ENCODE measurements at places on chromosomes 16 and 17.

GRCh38 chr17:81976332-81977210 is 858 bp upstream of the ASPSCR1 start:
- no peak for DNase-seq

GRCh38 chr16:78984887-78985464 is 615.6 kb downstream of the MAF start:
- DNase-seq: no peak

DNA sequence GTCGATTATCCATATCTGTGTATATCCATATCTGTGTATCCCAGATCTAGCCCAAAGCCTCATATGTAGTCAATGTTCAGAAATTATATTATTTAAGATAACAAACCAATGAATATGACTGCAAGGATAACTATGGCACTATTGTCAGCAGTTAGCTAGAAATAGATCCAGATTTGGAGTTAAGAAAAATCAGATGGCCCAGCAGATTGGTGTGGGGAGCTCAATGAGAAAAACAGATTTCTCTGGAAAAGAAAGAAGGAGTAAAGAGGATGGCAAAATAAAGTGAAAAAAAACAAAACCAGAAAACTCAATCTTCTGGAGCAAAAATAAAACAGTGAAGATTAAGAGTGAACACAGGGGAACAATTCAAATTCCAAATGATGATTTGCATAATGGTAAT is 10.6 kb upstream of the CDH8 start:
- DNase-seq: no peak

- no peak for DNase-seq
Observed at GRCh38 chr16:5551909-5552308, 454.3 kb upstream of the EEF2KMT start.

GRCh38 chr17:32596628-32597027 is 109.8 kb downstream of the CDK5R1 start:
- DNase-seq: no peak

- DNase-seq: no peak
Observed at GRCh38 chr17:65041518-65041917, 15.0 kb downstream of the GNA13 start.

DNA sequence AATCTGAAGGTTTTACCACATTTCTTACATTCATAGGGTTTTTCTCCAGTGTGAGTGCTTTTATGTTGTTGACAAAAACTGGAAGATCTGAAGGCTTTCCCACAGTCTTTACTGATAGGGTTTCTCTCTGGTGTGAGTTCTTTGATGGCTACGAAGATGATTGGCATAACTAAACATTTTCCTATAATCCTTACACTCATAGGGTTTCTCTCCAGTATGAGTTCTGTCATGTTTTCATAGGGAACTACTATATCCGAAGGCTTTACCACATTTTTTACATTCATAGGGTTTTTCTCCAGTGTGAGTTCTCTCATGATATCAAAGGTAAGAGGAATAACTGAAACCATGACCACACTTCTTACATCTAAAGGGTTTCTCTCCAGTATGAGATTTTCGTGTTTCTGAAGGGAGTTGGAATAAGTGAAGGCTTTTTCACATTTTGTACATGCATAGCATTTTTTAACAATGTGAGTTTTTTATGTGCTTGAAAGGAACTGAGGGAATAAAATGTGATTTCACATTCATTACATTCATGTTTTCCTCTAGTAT is 1987.7 kb downstream of the TP53TG3F start:
- DNase-seq: no peak

GRCh38 chr16:21524068-21524751 is 75.2 kb upstream of the METTL9 start:
- no peak for DNase-seq

DNA sequence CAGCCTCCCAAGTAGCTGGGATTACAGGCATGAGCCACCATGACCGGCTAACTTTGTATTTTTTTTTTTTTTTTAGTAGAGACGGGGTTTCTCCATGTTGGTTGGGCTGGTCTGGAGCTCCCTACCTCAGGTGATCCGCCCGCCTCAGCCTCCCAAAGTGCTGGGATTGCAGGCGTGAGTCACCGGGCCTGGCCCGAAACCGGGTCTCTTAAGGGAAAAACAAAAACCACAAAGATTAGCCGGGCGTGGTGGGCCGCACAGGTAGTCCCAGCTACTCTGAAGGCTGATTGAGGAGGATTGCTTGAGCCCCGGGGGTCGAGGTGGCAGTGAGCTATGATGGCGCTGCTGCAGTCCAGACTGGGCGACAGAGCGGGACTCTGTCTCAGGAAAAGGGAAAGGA is 19.9 kb upstream of the RBL2 start:
- DNase-seq: no peak

- no peak for DNase-seq
Observed at GRCh38 chr16:65119901-65120401, 1.9 kb downstream of the CDH11 start.

- DNase-seq: no peak
Observed at GRCh38 chr17:67562005-67562404, 155.7 kb upstream of the NOL11 start.

- no peak for DNase-seq
Observed at GRCh38 chr17:81331527-81332043, 36.5 kb upstream of the SLC38A10 start.

DNA sequence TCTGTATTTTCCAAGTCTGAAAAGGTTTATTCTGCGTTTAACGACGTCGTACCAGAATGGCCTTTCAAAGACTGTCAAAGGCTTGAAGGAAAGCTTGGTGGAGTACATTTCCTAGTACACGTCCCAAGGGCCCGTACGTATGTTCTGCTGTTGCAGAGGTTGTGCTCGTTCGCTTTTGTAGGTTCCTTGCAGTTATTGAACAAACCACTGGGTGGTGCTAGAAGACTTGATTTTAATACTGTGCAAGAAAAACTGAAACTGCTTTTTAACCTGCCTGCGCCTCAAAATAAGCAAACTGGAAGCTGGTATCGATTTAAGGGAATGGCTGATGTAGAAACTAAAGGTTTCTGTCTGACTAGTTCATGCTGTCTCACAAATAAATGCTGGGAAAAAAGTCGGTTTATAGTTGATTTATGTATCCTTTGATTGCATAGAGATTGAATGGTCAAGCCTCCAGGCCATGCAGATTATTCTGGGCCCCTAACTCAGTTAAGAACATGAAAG is 54.6 kb downstream of the USP10 start:
- peak; percentile 77 for DNase-seq

DNA sequence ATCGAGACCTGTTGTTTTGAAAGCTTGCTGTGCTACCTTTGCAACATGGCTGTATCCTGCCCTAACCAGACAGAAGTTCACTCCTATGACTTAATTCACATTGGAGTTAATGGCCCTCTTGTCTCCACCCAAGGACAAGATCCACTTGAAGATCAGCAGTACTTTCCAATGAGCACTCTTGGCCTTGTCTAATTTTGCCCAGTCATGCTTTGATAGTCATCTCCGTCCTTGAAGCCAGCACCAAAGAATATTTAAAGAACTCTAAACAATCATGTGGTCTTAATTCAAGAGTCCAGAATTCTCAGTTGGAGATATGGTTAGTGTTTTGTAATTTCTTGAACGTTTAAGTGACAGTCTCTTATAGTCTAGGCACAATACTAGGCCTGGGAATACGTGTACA is 775.6 kb upstream of the EEF2KMT start:
- DNase-seq: no peak

- no peak for DNase-seq
Observed at GRCh38 chr16:88351491-88352101, 31.2 kb upstream of the ZNF469 start.

DNA sequence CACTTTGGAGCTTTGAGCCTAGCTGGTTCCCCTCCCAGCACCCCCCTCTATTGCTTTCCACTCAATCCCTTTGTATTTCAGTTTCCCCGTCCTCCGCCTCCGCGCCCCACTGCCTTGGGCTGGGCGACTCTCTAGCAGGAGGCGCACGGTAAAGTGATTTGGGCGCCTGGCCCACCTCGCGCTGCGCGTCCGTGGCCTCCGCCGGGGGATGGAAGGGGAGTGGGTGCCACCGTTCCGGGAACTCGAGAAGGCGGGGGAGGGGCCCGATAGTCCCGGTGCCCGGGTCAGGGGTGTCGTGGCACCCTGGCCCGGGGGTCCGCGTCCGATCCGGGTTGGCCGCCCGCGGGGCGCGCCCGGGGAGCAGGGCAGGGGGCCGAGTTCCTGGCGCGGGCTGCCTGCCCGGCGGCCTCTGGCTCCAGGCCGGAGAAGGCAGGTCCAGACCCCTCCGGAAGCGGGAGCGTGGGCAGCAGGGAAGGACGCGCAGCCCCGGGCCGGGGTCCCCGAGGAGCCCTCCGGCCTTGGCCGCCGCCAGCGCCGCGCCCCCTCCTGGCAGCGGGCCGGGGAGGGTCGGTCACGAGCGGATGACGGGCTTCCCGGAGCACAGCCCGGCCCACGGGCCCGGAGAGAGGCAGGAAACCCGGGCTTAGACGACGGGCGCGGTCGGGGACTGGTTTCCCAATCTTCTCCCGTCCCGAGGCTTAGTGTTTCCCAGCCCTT is 15.8 kb downstream of the MEOX1 start:
- no peak for DNase-seq

DNA sequence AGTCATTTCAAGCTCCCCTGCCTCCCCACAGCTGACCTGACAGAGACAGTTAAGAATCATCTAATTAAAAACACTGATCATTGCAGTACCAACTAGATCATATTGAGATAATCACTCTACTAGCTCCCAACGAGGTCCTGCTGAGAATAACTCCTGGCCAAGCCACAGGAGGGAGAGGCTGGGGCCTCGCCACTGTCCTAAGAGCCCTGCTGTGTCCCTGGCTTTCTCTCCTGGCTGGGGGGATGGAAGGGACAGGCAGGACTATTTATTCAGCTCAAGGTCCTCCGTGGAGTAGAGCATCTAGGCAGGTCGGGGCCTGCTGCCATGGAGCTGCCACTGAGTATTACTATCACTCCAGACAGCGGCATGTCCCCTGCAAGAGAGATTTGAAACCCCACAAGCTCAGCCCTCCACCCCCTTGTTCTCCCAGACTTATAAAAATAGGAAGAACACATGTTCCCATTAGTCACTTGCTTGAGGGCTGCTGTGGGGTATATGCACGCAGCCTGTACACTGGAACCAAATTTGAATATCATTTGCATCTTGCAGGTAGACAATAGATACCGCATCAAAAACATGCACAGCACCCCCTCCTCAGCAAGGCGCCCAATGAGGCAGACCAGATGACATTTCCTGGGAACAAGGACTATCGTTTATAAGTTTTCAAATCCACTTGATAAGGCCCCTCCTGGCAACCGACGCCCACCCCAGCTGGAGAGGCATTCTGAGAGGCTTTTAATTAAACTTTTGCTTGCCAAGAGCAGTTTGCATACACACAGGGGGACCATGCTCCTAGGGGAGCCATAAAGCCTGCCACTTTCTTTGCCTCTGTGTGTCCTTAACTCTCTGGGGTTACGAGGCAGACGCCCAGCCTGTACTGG is 385.2 kb upstream of the ZFHX3 start:
- DNase-seq: no peak

DNA sequence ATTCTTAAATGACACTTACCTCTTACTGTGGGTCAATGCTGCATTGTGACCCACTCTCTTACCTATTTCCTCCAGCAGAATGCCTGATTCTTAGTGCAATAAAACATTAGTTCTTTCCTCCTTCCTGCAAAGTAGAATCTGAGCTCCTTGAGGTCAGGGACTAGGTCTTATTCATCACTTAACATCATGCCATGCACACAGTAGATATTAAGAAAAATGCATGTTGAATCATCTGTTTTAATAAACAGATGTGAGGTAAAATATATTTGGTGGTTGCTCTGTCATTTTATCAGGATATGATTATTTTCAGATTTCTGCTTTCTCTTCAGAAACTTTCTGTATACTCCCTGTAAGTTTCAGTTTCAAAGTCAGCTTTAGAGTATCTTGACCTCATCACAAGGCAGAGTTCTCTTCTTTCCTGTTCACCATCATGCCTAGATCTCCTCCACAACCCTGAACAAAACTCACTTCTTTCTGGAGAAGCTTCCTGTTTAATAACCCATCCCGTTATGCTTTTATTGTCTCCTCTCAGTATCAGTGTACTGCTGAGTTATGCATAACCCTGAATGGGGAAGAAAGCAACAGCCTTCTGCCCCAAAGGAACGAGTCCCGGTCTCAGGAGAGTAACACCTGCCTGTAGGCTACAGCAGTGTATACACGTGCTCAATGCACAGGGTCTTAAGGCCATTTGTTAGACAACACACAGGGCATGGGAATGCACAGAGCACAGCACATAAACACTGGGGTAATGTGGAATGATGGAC is 30.3 kb upstream of the SUPT4H1 start:
- DNase-seq: no peak

DNA sequence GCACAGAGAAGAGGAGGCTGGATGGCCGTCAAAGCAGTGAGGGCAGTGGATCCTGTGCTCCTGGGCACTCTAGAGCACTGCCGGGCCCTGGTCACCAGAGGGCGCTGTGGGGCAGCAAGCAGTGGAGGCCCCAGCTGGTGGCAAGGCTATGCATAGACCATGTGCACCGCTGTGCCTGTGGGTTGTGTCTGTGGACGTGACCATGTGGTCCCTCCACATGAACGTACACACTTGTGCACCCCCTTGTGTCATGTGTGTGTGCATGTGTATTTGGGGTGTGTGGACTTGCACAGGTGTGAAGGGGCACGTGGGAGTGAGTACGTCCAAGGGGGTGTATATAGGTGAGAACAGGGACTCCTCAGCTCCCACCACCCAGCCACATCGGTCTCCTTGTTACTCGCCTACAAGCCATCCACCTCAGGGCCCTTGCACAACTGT is 4.4 kb upstream of the MAP2K3 start:
- peak; percentile 30 for DNase-seq

GRCh38 chr17:72850410-72851118 is 241.9 kb downstream of the SLC39A11 start:
- no peak for DNase-seq

DNA sequence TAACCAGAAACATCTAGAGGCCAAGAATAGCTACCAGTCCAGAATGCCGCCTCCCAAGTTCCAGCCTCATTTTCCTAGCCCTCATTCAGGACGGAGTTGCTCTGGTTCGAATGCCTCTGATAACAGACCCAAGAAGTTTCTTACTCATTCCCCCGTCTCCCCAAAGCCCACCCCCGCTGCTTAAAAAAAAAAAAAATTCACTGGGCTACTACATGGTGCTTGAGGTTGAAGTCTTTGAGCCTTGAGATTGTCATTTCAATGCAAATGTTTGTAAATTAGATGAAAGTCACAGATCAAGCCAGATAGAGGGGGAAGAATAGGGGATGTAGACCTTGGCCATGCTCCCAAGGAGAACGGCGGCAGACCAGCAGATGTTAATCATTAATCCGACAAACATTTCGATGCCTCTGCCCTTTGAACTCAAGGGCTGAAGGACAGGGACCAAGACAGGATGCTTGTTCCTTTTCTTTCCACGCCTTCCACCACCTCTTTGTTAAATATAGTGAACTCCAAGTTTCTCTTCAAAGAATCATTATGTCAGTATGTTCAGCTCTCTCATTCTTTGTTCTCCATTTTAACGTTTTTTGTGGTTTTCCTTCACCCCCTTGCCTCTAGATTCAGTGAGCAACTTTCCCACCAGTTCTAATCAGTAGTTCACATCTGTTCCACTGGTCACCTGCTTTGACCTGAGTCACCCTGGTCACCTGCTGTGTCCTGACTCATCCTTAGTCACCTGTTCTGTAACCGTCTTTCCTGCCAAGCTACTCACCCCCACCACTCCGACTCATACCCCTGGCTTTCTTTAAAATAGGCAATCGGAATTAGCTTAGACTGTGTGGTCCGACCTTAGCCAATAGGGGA is 190.3 kb downstream of the CPPED1 start:
- peak; percentile 35 for DNase-seq

GRCh38 chr17:75326226-75326848 is 37.1 kb upstream of the SLC25A19 start:
- no peak for DNase-seq

- no peak for DNase-seq
Observed at GRCh38 chr16:65662256-65662655, 540.4 kb upstream of the CDH11 start.

All from LNCaP clone FGC (cell line).